Colonic mucosa (tissue), 4 donors: ENCODE measurements at places on chromosomes 7 and 10. TPM values are rescaled to one million over a fixed set of nuclear protein-coding genes. Genes with fewer than 3 reads are reported as not detected.
A peak's percentile ranks its signal among the peaks of the same experiment; 100 is the strongest.

Gene GPNMB
- total RNA-seq = 43.3 TPM

Gene IL2RA
- total RNA-seq = 2.4 TPM

DNA sequence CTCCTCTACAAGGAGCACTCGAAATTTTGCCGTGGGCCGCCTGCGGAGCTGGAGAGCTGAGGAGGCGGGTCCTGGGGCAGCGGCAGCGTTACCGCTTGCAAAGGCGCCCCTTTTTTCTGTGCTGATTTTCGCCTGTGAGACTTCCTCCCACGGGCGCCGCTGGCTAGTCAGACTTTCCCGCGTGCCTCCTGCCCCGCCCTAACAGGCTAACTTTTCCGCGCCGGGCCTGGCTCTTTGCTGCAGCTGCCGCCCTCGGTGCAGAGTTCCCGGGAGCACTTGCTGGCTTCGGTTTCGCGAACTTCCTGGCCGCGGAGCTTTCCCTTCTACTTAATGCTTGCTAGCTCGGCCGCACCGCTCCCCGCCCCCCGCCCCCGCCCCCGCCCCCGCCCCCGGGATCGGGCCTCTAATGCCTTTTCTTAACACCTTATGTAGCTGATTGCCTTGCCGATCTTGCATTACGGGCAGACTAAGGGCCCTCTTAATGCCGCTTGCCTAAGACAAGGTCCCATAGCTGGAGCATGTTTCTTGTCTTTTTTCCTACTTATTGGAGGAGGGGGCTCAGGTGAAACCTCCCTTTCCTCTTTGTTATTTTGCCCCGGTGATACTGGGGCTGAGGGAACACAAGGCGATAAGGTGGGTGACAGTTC is 37.9 kb upstream of the RASGEF1A start:
- DNase-seq = peak; percentile 80
- peaks cover 4% of the 10 kb centered on the region for H3K4me1 ChIP-seq
- H3K4me3 ChIP-seq = peak overlapping the region; percentile 28
- no peak overlapping the region for H3K27ac ChIP-seq
- no peaks in the 10 kb centered on the region for H3K36me3 ChIP-seq
- H3K27me3 ChIP-seq = no peaks in the 10 kb centered on the region

Gene TSPAN12
- total RNA-seq = 38.7 TPM

Gene VSTM4
- 3.1 TPM for total RNA-seq

DNA sequence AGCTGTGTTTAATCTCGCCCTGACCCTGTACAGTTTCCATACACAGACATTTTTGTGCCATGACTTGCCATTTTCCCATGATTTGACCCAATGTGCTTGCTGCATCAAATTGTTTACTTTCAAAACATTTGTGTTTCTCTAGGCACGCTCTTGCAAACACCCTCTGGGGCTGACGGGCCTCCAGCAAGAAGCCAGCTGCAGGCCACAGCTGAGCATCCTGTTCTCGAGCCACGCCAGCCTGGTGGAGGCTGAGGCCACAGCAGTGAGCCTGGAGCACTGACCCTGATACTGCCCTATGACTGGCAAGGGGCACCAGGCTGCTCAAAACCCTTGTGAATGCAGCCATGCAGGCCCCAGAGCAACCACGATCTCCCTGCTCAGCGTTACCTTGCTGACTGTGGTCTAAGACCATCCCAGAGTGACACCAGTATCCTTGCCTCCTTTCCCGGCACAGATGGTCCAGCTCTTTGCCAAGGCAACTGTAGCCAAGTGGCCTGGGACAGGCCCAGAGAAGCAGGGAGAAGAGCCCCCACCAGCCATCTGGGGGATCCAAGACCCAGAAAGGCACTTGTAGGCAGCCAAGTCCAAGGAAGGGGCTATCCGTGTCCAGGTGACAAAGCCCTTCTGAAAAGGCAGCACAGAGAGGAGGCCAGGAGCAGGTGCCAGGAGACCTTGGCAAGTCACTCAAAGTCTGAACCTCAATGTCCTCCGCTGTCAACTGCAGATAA is 78.5 kb downstream of the OAT start:
- no peaks in the 10 kb centered on the region for H3K36me3 ChIP-seq
- H3K27me3 ChIP-seq = no peaks in the 10 kb centered on the region
- H3K4me3 ChIP-seq = no peak overlapping the region
- H3K4me1 ChIP-seq = no peaks in the 10 kb centered on the region
- H3K27ac ChIP-seq = peak overlapping the region; percentile 7

DNA sequence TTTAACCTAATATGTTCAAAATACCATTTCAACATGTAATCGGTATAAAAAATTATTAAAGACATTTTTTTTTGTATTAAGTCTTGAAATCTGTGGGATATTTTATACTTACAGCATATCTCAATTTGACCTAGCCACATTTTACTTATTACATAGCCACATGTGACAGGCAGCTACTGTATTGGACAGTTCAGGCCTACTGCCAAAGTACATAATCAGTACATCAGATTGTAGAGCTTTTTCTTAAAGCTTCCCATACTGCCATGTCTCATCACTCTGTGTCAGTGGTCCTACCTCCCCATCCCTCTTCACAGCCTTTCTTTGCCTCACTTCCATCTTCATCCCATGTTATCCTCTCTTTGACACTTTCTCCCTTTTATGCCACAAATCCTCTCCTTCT is 43.0 kb downstream of the LOXL4 start:
- H3K4me3 ChIP-seq = no peak overlapping the region
- H3K36me3 ChIP-seq = no peaks in the 10 kb centered on the region
- H3K27me3 ChIP-seq = no peaks in the 10 kb centered on the region
- DNase-seq = no peak
- H3K4me1 ChIP-seq = no peaks in the 10 kb centered on the region
- H3K27ac ChIP-seq = no peak overlapping the region

GRCh38 chr7:16795624-16796023 is 9.2 kb downstream of the AGR2 start:
- DNase-seq = no peak
- H3K4me1 ChIP-seq = no peaks in the 10 kb centered on the region
- no peaks in the 10 kb centered on the region for H3K36me3 ChIP-seq

DNA sequence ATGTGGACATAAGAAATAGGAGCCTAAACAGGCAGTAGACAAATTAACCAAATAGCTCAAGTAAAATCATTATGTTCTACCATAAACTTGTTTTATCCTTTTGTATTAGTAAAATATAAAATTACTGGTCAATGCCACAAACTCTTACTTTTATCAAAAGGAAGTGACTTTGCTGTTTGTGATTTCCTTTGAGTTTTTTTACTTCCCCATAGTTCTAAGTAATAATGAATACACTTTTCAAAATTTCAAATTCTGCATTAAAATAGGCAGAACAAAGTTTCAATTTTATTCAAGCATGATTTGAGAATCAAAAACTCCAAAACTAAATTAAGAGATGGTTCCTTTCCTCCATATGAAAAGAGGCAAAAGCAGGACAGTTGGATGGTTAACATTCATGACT is 139.7 kb upstream of the ABCB5 start:
- H3K4me1 ChIP-seq = no peaks in the 10 kb centered on the region
- H3K27me3 ChIP-seq = no peaks in the 10 kb centered on the region
- no peak overlapping the region for H3K27ac ChIP-seq
- no peak for DNase-seq
- H3K4me3 ChIP-seq = no peak overlapping the region
- H3K36me3 ChIP-seq = no peaks in the 10 kb centered on the region

GRCh38 chr7:28759475-28759971 is 198.6 kb downstream of the TRIL start:
- H3K27me3 ChIP-seq = no peaks in the 10 kb centered on the region
- H3K36me3 ChIP-seq = no peaks in the 10 kb centered on the region
- no peak overlapping the region for H3K4me3 ChIP-seq
- DNase-seq = no peak
- H3K27ac ChIP-seq = no peak overlapping the region
- H3K4me1 ChIP-seq = no peaks in the 10 kb centered on the region

GRCh38 chr7:128271942-128272481 is 30.9 kb downstream of the LEP start:
- H3K27me3 ChIP-seq = peaks cover 26% of the 10 kb centered on the region
- no peak overlapping the region for H3K4me3 ChIP-seq
- no peaks in the 10 kb centered on the region for H3K36me3 ChIP-seq
- DNase-seq = no peak

DNA sequence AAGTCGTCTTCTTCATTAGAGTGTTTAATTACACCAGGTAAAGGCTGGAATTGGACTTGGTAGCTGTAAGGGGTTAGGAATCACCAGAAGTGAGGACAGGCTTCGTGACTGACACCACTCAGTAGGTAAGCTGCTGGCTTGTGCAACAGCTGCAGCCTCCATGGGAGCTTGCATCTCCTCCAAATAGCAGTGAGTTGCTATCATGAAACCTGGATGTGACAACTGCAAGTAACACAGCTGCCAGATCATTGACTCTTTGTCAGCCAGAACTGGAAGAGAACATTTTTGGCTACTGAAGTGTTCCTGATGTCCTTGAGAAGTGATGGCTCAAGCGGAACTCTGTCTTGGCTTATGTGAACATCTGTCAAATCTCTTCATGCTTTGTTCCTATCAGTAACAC is 64.1 kb upstream of the MSRB2 start:
- no peaks in the 10 kb centered on the region for H3K4me1 ChIP-seq
- no peak overlapping the region for H3K27ac ChIP-seq
- DNase-seq = no peak
- no peak overlapping the region for H3K4me3 ChIP-seq
- H3K27me3 ChIP-seq = no peaks in the 10 kb centered on the region

DNA sequence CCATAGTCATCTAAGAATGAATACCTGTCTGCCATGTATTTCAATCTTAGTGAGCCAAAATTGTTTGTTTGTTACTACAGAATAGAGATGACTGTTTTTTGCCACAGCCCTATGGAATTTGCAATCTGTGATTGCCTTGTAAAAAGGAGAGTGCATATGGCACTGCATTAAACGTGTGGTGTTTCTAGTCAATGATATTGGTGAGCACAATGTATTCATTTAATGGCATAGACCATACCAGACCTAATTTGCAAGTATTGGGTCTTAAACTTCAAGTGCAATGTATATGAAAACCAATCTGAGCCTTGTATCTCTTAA is 11.3 kb downstream of the INSIG1 start:
- peaks cover 4% of the 10 kb centered on the region for H3K36me3 ChIP-seq
- no peaks in the 10 kb centered on the region for H3K27me3 ChIP-seq
- no peak overlapping the region for H3K4me3 ChIP-seq

Gene SUN3
- total RNA-seq = not detected

GRCh38 chr10:71554671-71555070 is 158.0 kb downstream of the CDH23 start:
- no peaks in the 10 kb centered on the region for H3K36me3 ChIP-seq
- no peaks in the 10 kb centered on the region for H3K4me1 ChIP-seq
- DNase-seq = no peak
- no peak overlapping the region for H3K4me3 ChIP-seq
- no peaks in the 10 kb centered on the region for H3K27me3 ChIP-seq

DNA sequence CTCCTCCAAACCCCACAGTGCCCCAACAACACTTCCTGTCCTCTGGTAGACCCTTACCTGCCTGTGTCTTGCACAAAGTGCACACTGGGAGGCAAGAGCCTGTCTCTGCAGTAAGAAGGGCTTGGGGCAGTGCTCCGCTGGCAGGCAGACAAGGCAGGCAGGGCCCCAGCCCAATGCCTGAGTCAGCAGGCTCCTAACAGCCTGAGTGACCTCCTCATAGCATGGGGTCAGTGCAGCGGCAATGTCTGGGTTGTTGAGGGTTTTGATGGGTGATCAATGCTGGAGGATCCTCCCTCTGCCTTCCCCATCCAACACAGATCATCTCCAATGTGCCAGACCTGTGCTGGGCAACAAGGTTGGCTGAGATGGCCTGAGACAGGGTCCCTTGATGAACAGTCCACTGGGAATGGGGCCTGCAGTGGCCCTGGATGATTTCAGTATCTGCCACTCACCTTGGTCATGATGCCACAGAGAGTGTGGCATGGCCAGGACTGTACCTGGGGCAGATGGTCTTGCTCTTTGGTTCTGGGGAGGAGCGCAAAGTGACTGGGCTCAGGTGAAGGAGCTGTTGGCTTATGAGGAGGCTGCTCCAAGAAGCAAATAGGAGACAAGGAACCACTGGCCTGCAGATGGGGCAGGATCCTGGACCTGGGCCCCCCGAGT is 55.6 kb upstream of the CAMK2B start:
- no peak overlapping the region for H3K4me3 ChIP-seq
- H3K27ac ChIP-seq = no peak overlapping the region
- no peak for DNase-seq
- no peaks in the 10 kb centered on the region for H3K27me3 ChIP-seq
- no peaks in the 10 kb centered on the region for H3K4me1 ChIP-seq

- no peaks in the 10 kb centered on the region for H3K27me3 ChIP-seq
- no peaks in the 10 kb centered on the region for H3K4me1 ChIP-seq
- no peak overlapping the region for H3K4me3 ChIP-seq
- H3K36me3 ChIP-seq = peaks cover 4% of the 10 kb centered on the region
- no peak overlapping the region for H3K27ac ChIP-seq
Observed at GRCh38 chr7:156969972-156970420, 20.5 kb downstream of the NOM1 start.

GRCh38 chr7:66430164-66430545 is 198.5 kb upstream of the KCTD7 start:
- no peak for DNase-seq
- no peaks in the 10 kb centered on the region for H3K27me3 ChIP-seq
- H3K36me3 ChIP-seq = no peaks in the 10 kb centered on the region
- no peaks in the 10 kb centered on the region for H3K4me1 ChIP-seq

Gene SPDYE9
- total RNA-seq = not detected

DNA sequence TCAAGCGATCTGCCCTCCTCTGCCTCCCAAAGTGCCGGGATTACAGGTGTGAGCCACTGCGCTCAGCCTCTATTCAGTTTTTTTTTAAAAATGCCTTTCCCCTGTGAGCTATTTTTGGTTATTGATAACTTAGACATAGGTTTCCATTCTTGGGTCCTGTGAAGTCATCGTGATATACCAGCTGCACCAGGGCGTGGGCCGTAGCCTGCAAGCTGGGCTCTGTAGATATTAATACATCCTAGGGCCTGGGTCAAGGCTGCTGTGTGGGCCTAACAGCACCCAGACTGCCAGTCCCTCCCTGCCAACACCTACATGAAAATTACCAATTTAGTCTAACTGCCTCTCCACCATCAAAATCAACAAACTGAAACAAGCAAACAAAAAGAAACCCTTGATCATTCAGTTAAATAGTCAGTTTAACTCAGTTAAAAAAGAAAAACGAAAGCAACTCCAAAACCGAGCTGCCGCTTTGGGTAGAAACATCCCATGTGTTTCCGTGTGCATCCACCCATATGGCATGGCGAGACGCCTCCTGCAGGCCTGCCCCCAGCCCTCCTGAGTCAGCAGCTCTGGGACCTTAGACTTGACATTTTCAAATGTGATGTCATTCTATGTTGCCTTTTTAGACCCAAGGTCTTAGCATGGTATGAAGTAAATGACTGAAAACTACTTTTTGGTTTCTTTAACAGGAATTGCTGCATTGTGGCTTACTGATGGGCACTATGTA is 330.2 kb downstream of the GLRX3 start:
- H3K4me3 ChIP-seq = no peak overlapping the region
- DNase-seq = no peak
- no peaks in the 10 kb centered on the region for H3K27me3 ChIP-seq
- H3K36me3 ChIP-seq = no peaks in the 10 kb centered on the region

GRCh38 chr7:111878785-111879184 is 316.5 kb upstream of the IMMP2L start:
- no peak overlapping the region for H3K4me3 ChIP-seq
- H3K36me3 ChIP-seq = no peaks in the 10 kb centered on the region
- no peaks in the 10 kb centered on the region for H3K27me3 ChIP-seq
- no peak overlapping the region for H3K27ac ChIP-seq
- no peaks in the 10 kb centered on the region for H3K4me1 ChIP-seq
